Stimulated activated CD4-positive, alpha-beta T cell treated with anti-CD3 and anti-CD28 coated beads, TNF-alpha, amount 100 ng/mL, for 1 hour (primary cell): ENCODE measurements at places on chromosomes 16 and 17.

DNA sequence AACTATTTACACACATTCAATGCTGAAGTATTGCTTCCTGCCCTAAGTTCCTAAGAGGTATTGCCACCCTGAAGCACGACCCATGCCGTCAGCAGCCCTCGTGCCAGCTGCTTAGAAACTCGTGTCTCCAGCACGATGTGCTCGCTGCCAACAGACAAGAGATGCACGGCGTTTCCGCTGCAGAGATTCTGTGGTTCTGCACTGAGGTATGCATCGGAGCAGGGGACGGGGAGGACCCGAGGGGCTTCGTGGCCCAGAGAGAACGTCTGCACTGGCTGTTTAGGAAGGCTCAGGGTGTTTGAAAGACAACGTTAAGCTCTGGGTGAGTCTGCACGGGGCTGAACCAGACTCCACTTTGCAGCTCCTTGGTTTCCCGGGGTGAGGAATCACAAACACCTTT is 82.7 kb upstream of the CREBBP start:
- no peak for DNase-seq

DNA sequence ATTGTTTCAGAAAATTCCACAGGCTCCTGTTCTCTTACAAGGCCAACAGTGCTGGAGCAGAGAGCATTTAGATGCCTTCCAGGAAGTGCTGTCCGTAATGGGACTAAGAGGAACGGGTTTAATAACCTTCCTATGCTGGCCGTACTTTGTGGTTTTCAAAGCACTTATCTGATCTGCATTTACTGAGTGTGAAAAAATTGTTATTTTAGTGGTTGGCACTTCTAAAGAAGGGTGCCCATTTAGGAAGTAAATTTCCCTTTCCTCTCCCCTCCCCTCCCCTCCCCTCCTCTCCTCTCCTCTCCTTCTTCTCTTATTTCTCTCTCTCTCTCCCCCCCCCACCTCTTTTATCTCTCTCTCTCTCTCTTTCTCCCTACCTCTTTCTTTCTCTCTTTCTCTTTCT is 72.0 kb upstream of the DNAJA2 start:
- DNase-seq, result no peak

- no peak for DNase-seq
Measured at GRCh38 chr16:31145398-31145990, 4.4 kb downstream of the PRSS36 start.

GRCh38 chr17:2580151-2580550 is 13.3 kb upstream of the PAFAH1B1 start:
- DNase-seq, result no peak

GRCh38 chr17:6894206-6894528 is 62.6 kb upstream of the TEKT1 start:
- DNase-seq, result no peak

GRCh38 chr16:546909-547770 is 13.1 kb upstream of the PRR35 start:
- DNase-seq, result no peak
